ENCODE measurements at places on chromosomes 2 and 18.

GRCh38 chr2:172927641-172928357, 147.8 kb upstream of the MAP3K20 start:
- no peak for DNase-seq

DNA sequence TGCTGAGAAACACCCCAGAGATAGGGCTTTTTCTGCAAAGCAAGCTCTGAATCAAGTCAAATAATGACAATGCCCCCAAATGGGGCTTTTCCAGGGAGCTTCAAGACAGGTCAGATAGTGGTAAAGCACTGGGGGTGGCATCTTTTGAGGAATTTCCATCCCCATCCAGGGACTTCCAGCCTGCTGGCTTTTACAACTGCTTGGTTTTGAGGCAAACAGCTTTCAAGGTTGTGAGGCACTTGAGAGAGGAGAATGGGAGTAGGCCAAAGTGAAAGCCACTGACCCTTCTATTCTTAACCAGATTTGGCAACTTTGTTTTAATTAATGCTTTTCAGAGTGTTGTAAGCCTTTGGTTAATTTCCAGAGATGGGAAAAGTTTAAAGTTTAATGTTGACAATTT, 762.0 kb upstream of the POU3F3 start:
- no peak for DNase-seq

GRCh38 chr18:79637921-79638909, 41.4 kb upstream of the CTDP1 start:
- no peak for DNase-seq

- DNase-seq = no peak
Observed at GRCh38 chr2:119549241-119549640, 5.0 kb downstream of the CFAP221 start.

DNA sequence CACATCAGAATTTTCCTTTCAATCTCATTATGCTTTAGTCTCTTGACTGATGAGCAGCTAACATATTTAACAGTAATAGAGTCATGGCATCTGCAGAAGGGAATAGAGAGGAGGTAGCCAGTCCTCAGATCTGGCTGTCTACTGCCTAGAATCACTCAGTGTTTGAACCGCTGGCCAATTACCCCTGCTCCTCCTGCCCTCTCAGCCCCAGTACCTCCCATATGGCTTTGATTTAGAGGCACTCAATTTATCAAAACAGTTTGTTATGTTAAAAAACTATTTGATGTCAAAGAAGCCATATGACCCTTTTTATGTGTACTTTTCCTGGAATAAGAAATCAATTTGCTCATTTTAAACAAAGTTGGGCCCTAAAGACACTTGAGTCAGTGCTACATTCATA, 355.2 kb downstream of the CMPK2 start:
- no peak for DNase-seq

- no peak for DNase-seq
Observed at GRCh38 chr2:108444941-108445840, 3.8 kb upstream of the GCC2 start.

DNA sequence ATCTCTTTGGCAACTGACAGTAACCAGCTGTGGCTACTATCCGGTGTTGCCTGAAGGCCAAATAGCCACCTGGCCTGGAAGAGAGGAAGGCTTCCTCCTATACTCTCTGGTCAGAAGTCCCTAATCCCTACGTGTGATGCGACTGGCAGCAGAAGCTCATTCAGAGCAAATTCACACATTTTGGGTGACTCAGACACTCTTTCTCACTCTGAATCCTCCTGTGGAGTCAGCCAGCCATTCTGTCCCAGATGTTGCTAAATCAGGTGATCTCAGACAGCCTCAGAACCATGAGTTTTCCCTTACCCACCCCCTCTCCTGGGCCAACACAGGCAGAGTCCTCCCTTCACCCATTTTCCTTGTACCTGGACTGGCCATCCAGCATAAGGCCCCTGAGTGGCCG, 34.7 kb downstream of the CFAP53 start:
- DNase-seq = no peak

DNA sequence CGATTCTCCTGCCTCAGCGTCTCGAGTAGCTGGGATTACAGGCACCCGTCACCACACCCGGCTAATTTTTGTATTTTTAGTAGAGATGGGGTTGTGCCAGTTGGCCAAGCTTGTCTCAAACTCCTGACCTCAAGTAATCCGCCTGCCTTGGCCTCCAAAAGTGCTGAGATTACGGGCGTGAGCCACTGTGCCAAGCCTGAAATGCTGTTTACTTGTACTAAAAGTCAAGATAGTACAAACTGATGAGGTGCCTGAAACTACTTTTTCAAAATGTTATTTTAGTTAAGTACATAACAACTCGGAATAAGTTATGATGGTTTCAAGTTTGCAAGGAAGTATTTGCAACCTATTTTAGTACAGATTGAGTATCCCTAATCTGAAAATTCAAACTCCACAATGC, 85.7 kb downstream of the CEP192 start:
- DNase-seq = no peak

- no peak for DNase-seq
Observed at GRCh38 chr2:173962583-173963110, 2.5 kb downstream of the SP3 start.

- no peak for DNase-seq
Observed at GRCh38 chr2:143833015-143833660, 686.8 kb downstream of the ZEB2 start.

GRCh38 chr18:30987467-30988241, 54.9 kb downstream of the DSC3 start:
- no peak for DNase-seq

DNA sequence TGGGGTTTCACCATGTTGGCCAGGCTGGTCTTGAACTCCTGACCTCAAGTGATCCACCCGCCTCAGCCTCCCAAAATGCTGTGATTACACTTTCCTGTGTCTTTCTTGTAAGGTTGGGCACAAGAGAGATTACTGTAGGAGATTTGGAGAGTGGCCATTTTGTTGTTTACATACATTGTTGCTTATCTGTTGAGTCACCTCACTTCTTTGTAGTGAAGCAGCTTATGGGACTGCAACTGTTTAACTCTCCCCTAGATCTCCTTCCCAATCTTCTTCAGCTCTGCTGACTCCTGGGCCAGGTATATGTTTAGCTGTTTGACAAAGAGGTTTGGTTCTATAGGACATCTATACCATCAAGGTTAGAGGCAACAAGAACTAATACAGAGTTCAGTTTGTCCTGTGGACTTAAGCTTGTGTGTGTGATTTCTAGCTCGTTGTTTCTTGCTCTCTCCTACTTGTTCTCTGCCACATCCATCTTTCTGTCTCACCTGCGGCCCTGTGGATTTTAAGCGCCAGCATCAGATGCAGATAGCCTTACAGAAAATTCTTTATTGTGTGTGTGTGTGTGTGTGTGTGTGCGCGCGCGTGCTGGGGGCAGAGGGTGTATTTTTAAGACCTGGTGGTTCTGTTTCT, 95.4 kb downstream of the HAUS1 start:
- DNase-seq = no peak

DNA sequence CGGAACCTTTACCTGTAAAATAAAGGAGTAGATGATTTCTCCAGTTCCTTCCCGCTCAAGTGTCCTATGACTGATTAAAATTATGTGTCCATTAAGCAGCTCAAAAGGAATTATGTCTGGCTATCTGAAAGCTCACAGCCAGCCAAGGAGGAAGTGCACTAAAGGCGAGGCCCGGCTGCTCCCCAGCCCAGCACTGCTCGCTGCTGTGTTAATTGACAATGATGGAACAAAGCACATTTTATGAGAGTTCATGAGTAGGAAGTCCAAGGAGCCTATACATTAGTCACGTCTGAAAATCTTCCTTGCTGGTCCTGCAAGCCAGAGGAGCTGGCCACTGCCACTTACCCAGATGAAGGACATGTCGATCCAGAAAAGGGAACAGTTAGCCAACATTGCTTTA, 14.3 kb downstream of the TTC32 start:
- DNase-seq = no peak

- DNase-seq = no peak
Observed at GRCh38 chr2:8481463-8482009, 200.3 kb upstream of the ID2 start.

GRCh38 chr2:19580830-19581229, 222.4 kb upstream of the OSR1 start:
- DNase-seq = no peak

- DNase-seq = no peak
Observed at GRCh38 chr2:86066007-86066578, 39.6 kb downstream of the POLR1A start.

DNA sequence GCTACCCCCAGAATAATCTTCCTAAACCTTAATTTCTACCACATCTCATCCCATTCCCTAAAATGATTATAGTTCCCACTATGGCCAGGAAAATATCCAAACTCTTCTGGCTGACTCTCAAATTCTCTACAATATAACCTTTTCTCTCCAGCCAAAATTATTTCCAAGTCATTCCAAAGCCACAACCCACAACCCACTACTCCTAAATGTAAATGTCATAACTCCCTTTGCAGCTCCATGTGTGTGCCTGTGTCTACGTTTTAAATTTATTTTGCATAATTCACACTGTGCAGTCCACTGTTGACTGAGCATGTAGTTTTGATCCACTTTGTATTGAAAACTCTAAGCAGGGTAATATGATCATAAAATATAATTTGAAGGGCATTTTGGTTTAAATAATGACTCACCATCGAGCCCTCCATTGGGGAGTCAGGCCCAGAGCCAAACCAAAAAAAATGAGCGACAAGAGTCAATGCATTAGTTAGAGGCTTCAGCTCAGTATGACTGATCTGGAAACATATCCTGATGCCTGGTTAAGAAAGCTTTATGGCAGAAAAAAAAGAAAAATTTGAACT, 171.0 kb downstream of the AFF3 start:
- no peak for DNase-seq

GRCh38 chr2:138622613-138623012, 121.0 kb downstream of the SPOPL start:
- DNase-seq = no peak

- no peak for DNase-seq
Observed at GRCh38 chr2:63013438-63013837, 37.2 kb upstream of the OTX1 start.

- DNase-seq = no peak
Observed at GRCh38 chr18:70188113-70188512, 17.4 kb downstream of the RTTN start.

GRCh38 chr2:233210843-233211547, 40.5 kb upstream of the ATG16L1 start:
- no peak for DNase-seq

GRCh38 chr2:159714247-159714930, 2.1 kb downstream of the MARCHF7 start:
- no peak for DNase-seq

- DNase-seq = no peak
Observed at GRCh38 chr18:21538230-21538629, 62.3 kb downstream of the ESCO1 start.

GRCh38 chr18:21997207-21998143, 171.9 kb upstream of the GATA6 start:
- DNase-seq = no peak

GRCh38 chr2:98647636-98648035, 39.2 kb downstream of the UNC50 start:
- no peak for DNase-seq

DNA sequence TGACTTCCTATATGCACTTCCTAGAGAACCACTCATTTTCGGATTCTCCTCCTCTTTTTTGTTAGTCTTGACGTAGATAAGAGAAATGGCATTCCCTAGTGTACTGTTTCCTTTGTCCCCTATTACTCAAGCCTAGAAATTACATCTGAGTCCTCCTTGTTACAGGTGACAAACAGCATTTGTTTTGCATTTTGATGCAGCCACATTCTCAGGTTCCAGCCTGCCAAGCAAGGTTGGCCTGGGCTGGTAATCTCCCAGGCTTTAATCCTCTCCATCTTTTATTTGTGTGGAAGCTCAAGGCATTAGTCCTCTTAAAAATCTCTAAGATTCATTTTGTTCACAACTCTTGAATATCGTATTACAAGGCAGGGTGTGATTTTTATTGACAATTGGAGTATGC, 318.0 kb upstream of the NRP2 start:
- no peak for DNase-seq

DNA sequence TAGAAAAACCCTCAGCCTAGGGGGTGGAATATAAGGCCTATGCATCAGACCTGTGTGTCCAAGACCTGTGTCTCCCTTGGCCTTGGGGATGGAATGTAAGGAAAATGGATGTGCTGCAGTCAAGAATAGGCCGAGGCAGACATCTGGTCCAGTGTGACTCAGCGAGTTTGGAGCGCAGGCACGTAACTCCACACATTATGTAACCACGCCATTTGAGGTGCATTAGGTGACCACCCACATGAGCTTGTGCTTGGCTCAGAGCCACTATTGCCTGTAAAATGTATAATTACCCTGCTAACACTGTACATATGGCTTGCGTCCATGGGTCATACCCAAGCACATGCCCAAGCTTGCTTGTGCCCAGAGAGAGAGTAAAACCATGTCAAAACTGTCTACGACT, 580.9 kb upstream of the HNMT start:
- DNase-seq = no peak

GRCh38 chr2:57892920-57893319, 153.7 kb upstream of the VRK2 start:
- DNase-seq = no peak

DNA sequence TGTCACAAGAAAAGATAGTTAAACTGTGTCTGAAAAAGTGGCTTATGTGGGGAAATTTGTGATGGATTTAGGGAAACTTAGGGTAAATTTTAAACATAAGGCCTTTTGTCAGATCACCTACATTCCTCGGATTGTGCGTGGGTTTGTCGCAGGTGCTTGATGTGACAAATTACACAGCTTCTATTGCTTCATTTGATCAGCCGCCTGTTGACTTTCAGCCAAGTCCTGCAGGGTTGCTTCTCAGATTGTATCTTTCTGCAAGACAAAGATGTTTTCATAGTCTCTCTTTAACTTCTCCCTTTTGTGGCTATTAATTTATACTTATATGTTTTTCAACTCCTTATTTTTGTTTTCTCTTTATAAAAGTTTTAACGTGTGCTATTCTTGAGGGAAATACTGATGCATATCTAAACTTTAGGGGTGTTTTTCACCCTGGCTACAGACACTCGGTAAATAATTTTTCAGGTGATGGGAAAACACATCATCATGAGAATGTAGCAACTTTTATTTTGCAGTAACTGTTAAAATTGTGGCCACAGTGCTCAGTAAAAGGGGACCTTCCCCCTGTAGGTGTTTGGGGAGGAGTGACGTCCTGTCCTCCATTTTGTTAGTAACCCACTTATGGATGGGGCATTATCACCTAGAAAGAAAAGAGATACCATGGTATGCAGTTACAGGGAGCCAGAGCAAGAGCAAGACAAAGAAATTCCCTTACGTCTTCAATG, 31.4 kb downstream of the GALM start:
- no peak for DNase-seq

- DNase-seq = peak; percentile 16
Observed at GRCh38 chr2:178223806-178224205, 29.5 kb downstream of the OSBPL6 start.

GRCh38 chr18:44564922-44565321, 115.8 kb upstream of the SETBP1 start:
- no peak for DNase-seq

- no peak for DNase-seq
Observed at GRCh38 chr2:203673933-203674332, 32.5 kb upstream of the CD28 start.

DNA sequence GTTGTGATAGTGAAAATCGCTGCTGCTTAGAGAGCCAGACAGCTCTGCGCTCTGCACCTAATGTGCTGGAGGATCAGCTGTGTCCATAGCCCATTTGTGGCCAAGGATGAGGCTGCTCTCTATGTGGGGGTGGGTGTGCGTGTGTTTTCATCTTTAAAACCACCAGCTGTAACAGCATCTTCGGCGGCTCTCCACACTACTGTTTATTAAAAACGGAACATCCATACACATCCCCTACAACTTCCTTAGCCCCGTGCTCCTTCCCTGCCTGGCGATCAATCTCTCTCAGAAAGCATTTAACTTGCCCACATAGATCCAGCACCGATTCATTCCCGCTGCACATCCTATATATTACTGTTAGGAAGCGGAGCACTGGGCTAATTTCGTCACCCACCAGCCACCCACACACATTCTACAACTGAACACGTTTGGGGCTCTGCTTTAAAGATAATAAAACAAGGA, 1.6 kb downstream of the CELF4 start:
- no peak for DNase-seq

All from NCI-H446 (cell line).